Stimulated activated CD4-positive, alpha-beta T cell treated with anti-CD3 and anti-CD28 coated beads, Interleukin-4, amount 100 ng/mL, for 24 hours (primary cell): ENCODE measurements at places on chromosomes 4 and X.

DNA sequence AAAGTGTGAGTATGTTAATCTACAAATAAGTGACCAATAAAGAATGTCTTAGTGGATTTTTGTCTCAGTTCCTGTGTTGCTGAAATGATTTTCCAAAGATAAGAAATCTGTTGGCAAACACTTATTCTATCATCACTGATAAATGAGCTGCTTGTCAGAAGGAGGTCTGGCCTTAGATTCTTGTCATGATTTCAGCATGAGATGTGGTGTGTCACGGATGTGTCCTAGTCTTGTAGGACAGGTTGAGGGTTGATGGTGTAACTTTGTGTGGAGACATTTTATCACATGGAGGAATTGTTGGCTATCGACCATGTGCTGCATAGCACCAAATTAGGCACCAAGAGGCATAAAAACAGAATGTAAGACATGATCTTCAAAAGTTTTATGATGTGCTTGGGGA is 31.8 kb upstream of the LIMCH1 start:
- no peak for DNase-seq

DNA sequence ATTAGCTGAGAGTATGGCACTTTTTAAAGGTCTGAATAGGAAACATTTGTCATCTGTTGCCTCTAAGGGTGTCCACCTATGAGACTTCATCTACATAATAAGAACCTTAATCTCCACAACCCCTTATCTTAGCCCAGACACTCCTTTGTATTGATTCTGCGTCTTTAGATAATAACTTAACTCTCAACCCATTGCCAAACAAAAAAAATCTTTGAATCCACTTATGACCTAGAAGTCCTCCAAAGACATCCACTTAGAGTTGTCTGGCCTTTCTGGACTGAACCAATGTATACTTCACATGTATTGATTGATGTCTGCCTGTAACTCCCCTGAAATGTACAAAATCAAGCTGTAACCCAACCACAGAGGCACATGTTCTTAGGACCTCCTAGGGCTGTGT is 66.0 kb upstream of the CHRNA9 start:
- DNase-seq, result no peak

GRCh38 chrX:134529481-134529880 is 69.5 kb downstream of the HPRT1 start:
- DNase-seq, result no peak

- no peak for DNase-seq
Measured at GRCh38 chr4:60992037-60992436, 208.1 kb upstream of the ADGRL3 start.

GRCh38 chrX:10039821-10040793 is 72.9 kb downstream of the CLDN34 start:
- no peak for DNase-seq

DNA sequence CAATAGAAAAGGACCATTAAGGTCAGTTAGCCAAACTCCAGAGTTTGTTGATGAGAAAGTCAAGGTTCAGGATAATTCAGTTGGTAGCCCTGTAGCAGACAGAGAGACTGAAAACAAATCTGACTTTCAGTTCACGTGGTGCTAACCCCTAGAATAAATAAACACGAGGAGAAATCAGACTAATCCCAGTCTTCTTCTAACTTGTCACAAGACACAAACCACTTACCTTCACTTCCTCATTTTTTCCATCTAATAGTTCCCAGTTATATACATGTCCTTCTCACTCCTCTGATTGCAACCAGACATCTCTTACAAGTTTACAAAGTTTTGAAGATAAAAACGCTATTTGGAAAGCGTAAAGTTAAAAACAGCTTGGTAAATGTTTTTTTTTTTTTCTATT is 7.7 kb downstream of the TLR7 start:
- no peak for DNase-seq

- DNase-seq, result no peak
Measured at GRCh38 chr4:6263526-6264224, 6.0 kb upstream of the WFS1 start.

GRCh38 chr4:4512282-4512681 is 29.6 kb downstream of the STX18 start:
- no peak for DNase-seq

- DNase-seq, result no peak
Measured at GRCh38 chr4:124483048-124483906, 229.3 kb downstream of the ANKRD50 start.

- DNase-seq, result no peak
Measured at GRCh38 chr4:62328526-62328925, 1128.4 kb downstream of the ADGRL3 start.

DNA sequence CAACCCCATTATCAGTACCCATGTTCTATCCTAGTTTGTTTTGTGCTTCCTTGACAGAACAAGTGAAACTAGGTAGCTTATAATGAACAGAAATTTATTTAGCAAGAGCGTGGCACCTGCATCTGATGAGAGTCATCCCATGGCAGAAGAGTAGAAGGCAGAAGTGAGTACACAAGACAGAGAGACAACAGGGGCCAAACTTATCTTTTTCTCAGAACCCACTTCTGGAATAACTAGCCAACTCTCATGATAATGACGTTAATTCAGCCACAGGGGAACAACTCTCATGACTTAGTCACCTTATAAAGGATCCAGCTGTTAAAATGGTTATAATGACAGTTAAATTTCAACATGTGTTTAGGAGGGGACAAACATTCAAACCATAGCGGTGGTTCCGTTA is 644.9 kb downstream of the TECRL start:
- no peak for DNase-seq

GRCh38 chr4:66331761-66332160 is 661.5 kb upstream of the EPHA5 start:
- no peak for DNase-seq

DNA sequence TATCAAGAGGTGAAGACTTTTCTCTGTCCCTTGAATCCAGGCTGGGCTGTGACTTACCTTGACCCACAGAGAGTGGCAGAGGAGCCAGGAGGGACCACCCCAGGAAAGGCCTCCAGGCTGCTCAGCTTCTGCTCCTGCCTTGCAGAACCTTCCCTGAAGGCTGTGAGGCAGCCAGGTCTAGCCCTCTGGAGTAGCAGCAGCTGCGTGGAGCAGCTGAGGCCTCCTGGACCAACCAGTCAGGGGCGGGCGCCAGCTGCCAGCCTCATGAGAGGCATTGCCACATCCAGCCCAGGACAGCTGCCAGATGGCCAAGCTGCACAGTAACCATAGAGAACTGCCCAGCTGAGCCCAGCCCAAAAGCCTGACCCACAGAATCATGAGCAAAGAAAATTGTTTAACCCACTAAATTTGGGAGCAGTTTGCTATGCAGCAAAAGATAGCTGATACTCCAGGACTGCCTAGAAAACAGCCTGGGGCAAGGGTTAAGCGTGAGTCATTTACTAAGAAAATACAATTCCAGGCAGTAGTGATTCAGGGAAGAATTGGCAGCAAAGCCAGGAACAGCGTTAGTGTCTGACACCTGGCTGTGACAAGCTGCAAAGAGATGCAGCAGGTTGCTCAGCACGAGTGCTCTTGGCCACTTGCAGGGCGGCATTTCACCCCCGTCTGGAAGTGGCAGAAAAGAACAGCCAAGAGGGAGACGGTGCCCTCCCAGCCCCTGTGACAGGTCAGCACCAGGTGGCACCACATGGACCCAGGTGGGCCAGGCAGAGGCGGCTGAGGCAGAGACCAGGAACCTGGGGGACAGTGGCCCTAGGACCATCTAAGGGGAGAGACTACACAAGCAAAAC is 14.7 kb upstream of the PDE6B start:
- DNase-seq, result no peak

GRCh38 chr4:163665521-163666331 is 171.2 kb downstream of the TMA16 start:
- DNase-seq, result no peak

DNA sequence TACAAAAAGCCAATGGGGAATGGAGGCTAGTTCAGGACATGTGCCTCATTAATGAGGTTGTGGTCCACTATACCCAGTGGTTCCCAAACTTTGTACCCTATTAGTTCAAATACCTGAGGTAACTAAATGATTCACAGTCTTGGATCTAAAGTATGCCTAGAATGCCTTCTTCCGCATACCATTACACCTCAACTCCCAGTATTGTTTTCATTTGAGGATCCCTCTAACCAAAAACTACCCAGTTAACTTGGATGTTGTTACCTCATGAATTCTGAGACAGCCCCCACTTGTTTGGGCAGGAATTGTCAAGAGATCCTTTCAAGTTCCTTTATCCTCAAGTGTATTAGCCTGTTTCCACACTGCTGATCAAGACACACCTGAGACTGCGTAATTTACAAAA is 439.2 kb downstream of the PCDH10 start:
- DNase-seq, result no peak

DNA sequence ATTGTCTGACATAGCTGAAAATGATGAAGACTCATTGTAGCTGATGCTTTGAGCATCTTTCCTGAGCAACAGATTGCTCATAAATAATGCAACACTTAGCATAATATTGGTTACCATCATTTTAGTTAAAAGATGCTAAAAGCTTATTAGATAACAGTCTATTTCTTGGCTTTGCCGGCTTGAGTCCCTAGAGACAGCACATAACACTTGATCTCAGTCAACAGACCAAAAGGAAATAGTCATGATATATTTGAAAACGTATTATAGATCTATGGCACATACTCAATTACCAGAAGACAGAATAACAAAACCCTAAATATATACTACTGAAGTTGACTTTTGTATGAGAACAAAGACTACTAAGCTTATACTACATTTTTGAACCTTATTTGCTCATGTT is 846.7 kb upstream of the EPHA5 start:
- DNase-seq, result no peak

GRCh38 chr4:106065018-106065417 is 169.7 kb downstream of the NPNT start:
- no peak for DNase-seq

- peak; percentile 11 for DNase-seq
Measured at GRCh38 chrX:153598541-153599191, at the start of gene CCNQ. Gene CCNQ, minus strand, starts transcription at chrX:153599139. Its CDS starts 66 bp downstream, at chrX:153599073.

GRCh38 chr4:54077812-54078211 is 13.4 kb upstream of the CHIC2 start:
- no peak for DNase-seq

- no peak for DNase-seq
Measured at GRCh38 chr4:118826723-118827444, 9.0 kb downstream of the SEC24D start.

DNA sequence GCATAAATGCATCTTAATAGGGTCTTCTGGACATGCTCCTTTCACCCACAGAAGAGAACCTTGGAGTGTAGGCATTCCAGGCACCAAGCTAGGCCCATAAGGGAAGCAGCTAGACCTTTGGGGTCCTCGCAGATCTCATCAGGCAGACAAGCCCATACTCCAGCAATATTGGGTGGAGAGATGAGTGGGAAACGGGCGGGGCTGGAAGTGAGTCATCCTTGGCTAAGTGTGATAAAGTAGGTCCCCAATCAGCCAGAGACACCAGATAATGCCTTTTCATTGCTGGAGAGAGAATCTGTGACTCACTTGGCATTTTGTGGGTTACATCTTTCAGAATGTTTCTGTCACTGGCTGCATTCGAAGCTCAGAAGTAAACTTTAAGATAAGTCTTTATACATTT is 133.3 kb upstream of the MBNL3 start:
- peak; percentile 47 for DNase-seq

GRCh38 chr4:24965627-24966026 is 52.8 kb upstream of the CCDC149 start:
- no peak for DNase-seq

DNA sequence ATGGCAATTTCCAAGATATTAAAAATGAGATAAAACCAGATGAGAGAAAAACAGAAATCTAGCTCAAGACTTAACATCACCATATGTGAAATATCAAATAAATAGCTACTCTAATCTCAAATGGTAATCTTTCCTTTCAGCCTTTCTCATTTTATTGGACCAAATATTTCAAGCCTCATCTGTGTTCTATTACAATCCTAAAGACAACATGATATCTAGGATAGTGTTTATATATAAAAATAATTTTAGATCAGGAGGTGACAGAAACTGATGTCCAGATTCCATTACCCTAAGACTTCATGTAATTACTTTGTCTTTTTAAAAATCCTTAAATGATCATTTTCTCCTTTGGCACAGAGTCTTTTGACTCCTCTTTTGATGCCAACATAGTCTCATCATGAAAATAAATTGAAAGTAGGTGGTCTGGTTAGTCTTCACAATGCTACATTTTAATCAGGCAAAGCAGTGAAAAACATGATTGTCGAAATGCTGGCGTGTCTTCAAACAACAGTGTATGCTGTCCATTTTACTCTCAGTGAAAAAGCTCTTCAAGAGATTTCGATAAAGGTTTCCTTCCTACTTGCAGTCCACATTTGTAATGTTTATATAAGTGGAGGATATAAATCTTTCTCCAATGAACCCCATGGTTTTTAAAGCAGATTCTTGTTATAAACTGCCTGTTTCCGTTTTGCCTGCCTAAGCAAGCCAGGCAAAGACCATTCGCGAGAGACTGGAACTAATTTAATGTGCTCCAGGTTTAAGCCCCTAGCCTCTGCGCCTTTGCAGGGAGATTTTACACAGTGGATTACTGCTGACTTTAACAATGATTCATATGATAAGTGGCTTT is 169.8 kb downstream of the SCFD2 start:
- no peak for DNase-seq
